ENCODE measurements at places on chromosomes 11 and 22.

GRCh38 chr11:63444160-63444559 lies 46.8 kb downstream of the PLAAT5 start:
- no peak for DNase-seq

- DNase-seq: no peak
Measured at GRCh38 chr11:6387811-6388599, 2.3 kb upstream of the SMPD1 start.

DNA sequence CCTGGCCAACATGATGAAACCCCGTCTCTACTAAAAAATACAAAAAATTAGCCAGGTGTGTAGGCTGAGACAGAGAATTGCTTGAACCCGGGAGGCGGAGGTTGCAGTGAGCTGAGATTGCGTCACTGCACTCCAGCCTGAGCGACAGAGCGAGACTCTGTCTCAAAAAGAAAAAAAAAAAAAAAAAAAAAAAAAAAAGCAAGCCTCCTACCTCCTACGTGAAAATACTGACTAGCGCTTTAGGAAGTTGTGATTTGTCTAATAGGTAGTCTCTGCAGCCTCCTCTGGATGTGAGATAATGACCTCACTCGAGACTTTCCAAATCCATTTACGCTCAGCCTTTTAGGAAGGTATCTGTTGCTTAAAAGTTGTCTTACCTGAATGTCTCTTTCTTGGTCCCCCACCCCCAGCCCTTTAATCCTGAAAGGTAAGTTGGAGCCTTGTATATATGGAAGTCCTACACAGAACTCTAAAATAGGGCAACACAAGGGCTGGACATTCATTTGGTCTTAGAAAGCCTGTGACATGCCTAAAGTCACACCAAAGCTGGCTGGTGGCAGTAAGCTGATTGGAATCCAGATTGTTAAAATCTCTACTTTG lies 5.5 kb downstream of the SEPTIN3 start:
- no peak for DNase-seq

GRCh38 chr11:73463359-73463758 lies 87.2 kb downstream of the RELT start:
- no peak for DNase-seq

- no peak for DNase-seq
Measured at GRCh38 chr11:133950874-133951326, 5.9 kb downstream of the IGSF9B start.

DNA sequence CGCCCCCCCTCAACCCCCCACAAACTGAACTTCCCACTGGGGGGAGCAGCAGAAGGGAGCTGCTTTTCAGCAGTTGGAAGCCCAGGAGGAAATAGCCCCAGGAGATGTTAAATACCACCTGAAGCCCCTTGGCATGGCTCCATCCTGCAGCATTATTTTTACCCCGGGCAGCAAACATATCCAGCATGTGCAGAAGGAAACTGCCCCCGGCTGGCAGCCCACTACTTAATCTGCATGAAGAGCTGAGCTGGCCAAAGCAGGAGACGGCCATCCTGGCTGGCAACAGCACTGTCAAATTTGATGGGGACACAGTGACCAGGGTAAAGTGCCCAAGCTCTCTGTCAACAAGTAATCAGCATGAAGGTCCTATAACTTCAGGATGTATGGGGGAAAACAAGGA lies 32.0 kb downstream of the BUD13 start:
- DNase-seq: no peak

GRCh38 chr11:98180511-98180910 lies 840.2 kb upstream of the CNTN5 start:
- DNase-seq: no peak

DNA sequence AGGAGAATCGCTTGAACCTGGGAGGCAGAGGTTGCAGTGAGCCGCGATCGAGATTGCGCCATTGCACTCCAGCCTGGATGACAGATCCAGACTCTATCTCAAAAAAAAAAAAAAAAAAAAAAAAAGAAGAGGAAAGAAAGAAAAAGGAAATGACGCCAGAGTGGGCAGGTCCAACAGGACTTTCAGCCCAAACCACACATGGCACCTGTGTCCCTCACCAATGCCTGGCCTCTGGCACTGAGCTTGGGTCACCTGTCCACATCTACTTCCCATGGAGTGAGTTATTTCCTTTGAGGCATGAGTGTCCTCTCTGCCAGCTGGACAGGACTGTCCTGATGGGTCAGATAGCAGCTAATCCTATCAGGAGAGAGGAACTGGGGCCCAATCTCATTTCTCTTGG lies 15.2 kb upstream of the GCAT start:
- no peak for DNase-seq

DNA sequence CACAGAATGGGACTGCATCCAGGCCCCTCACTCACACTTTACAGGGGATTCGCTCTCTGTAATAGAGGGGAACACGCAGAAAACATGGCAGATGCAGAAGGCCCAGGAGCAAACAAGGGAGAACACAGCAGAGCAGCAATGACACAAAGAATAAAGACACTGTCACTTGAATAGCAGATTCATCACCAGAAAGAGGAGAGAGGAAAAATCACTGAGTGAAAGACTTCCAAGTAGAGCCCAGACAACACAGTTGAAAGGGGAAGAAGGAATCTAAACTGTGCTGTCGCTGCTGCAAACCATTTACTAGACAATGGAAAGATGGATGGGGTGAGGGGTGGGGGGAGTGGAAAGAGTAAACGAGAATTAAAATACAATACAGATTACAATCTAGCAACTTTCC lies 28.8 kb upstream of the RAPSN start:
- DNase-seq: no peak

GRCh38 chr11:69012092-69013008 lies 696 bp downstream of the MRGPRF start:
- no peak for DNase-seq

- DNase-seq: no peak
Measured at GRCh38 chr11:10495464-10495786, 40.4 kb downstream of the AMPD3 start.

DNA sequence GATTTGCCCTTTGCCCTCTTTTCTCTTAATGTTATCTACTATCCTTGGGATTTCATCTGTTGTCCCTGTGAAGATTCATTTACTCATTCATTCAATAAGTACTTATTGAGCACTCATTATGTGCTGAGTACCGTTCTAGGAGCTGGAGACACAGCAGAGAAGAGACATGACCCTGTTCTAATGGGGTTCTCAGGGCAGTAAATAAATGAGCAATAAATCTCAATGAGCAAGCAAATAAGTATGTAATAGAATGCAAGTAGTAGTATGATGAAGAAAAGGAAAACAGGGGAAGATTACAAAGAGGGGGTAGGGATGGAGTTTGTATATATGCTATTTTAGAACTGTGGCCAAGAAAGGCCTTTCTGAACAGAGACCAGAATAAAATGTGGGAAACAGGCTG lies 34.2 kb upstream of the NRIP3 start:
- DNase-seq: no peak

DNA sequence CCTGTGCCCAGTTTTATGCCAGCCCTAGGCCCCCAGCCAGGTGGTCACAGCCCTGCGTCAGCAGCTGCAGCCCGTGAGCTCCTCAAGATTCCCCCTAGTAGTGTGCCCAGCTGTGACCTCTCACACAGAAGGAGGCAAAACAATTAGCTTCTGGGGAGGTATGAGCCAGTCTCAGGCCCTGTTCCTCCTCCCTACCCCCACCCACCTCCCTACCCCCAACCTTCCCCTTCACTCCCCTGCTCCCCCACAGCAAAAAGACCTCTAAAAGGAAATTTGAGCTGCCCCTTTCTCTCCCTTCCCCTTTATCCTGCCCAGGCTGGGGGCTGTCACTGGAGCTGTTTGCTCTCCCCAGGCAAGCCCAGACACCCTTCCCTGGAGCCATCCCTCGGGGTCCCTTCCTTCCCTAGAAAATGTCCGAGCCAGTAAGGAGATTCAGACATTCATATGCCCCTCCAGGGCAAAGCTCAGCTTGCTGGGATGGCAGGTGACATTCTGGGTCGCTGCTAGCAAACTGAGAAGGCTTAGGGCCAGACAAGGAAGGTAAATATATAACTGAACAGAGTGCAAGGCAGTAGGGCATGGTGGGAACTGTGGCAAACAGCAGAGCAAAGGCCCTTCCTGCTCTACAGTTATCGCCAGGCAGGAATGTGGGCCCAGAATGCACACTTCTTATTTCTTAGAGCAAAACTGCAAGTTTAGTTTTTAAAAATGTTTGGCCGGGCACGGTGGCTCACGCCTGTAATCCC lies 300.2 kb downstream of the MN1 start:
- DNase-seq: no peak

GRCh38 chr11:69232821-69233743 lies 60.9 kb upstream of the MYEOV start:
- no peak for DNase-seq

- DNase-seq: peak; percentile 25
Measured at GRCh38 chr22:29625090-29625825, 21.8 kb downstream of the NF2 start.

DNA sequence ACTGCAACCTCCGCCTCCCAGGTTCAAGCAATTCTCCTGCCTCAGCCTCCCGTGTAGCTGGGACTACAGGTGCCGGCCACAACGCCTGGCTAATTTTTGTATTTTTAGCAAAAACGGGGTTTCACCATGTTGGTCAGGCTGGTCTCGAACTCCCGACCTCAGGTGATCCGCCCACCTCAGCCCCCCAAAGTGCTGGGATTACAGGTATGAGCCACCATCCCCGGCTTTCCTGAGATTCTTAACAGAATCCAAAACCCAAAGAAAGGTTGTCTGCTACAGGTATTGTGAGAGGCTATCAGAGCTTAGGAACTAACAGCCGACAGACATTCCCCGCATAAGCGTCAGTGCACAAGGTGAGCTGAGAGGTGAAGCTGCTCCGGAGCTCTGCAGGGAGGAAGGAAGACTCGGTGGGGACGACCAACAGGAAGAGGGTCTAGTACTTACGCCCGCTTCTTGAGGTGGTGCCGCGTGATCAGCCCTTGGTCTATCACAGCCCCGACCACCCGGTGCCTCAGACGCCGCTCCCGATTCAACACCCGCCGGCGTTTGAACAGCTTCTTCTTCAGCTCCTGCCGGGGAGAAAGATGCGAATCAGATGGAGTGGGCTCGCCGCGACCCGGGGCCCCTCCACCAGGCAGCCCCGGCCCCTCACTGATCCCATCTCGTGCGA lies 470 bp downstream of the C11orf98 start:
- no peak for DNase-seq

DNA sequence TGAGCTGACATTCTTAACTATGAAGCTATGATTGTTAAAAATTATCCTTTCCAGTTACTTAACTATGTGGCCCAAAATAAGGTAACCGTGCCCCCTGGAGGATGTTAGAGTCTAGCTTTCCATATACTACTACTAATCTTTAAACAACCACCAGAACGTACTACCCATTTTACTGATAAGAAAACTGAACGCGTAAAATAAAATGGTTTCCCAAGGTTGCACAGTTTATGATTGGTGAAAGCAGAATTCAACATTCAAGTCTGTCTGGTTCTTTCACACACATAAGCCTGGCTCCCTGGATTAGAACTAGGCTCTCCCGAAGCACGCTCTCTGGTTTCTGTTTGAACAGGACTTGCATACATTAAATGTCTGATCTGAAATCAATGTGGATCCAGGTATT lies 437.8 kb upstream of the CCDC90B start:
- DNase-seq: no peak

- DNase-seq: no peak
Measured at GRCh38 chr11:19633276-19633675, 79.4 kb upstream of the NAV2 start.

DNA sequence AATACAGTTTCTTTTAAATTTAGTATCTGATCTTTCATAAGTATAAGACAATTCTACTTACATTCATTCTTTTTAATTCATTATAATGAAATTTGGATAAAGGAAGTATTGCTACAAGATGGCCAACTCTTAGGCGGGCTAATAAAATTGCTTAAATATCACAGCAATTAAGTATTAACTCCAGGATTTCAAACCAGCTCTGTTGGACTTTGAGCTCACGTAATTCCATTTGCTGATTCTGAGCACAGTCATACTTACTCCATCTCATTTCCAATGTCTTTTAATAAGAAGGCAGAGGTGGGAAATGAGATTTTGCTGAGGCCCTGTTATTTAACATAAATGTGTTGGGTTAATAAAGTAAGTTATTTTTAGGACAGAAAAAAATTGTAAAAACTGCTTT lies 748.1 kb downstream of the KCNA4 start:
- no peak for DNase-seq

DNA sequence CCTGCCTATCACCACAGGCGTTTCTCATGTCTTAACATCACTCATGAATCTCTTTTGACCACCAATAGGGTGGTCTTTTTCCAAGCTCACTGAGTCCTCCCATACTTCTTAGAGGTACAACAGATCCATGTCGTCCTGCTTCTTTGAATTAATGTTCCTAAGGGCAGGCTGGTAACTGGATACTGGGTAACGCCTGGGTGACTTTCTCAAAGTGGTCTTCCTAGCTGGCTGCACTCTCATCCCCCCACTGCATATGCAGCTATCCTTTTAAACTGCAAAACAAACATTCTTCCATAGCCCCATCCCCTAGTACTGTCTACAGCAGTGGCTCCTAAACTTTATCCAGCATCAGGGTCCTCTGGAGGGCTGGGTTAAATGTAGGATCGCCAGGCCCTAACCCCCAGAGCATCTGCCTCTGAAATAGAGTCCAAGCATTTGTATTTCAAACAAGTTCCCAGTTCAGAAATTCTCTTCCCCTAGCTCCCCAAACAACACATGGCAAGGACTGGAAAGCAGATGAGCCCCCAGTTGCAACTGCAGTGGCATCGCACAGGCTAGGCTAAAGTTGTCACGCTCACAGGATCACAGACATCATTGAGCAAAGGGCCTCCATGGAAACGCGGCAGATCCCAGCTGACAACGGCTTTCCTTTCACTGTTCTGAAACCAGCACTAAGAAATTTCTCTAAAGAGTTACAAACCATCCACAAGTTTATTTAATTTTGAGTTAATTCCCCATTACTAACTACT lies 204.9 kb downstream of the LARGE1 start:
- DNase-seq: no peak

DNA sequence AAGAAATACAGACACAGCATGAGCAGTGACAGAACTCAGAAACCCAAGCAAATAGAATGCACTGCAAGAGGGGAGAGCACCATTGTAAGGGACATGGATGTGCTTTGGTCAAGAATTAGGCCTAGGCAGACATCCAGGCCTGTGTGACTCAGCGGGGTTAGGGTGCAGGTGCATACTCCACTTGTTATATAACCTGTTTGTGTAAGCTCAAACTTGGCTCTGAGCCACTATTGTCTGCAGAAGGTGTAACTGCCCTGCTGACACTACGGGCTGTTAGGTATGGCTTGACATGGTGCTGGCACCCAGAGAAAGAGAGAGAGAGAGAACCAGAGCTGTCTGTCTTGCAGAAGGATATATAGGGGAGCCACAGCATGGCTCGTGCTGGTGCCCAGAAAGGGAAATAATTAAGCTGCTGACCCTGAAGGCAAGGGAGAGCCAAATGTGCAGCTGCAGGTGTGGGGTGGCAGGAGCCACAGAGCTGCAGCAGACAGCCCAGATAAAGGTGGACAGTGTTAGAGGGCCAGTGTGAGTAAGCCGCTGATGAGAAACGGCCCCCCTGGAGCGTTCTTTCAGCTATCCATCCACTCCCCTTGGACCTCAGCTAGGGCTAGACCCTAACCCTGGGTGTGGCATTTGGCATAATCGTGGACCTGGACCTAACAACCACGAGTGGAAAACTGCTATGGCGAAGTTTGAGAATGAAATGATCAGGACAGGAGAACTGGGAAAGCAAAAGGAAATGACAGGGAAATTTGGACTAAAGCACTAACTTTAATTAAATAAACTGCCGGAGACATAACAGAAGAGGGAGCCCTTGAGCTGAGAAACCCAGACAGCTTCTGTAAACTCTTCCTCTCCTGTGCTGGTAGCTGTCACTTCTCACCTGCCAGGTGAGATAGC lies 253.0 kb upstream of the CCDC179 start:
- DNase-seq: no peak
